ENCODE measurements at places on chromosomes 16 and 17.

DNA sequence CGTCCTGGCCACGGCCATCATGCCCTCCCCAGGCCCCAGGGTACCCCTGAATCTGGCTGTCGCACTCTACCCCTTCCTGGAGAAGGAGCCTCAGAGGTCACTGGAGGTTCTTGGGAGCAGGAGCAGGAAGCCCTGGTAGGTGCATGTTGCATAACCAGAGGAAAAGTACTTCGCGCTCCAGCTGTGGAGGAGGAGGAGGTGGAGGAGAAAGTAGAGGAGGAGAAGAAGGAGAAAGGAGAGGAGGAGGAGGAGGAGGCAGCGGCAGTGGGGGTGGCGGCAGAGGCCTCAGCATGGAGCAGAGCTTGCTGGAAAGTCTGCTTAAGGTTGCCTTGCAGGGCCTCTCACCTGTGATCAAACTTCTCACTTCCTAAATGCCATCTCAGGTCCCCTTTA lies 61.8 kb downstream of the BAIAP2 start:
- no peak for DNase-seq

- DNase-seq = no peak
Observed at GRCh38 chr17:61168506-61168905, 231.1 kb upstream of the TBX2 start.

DNA sequence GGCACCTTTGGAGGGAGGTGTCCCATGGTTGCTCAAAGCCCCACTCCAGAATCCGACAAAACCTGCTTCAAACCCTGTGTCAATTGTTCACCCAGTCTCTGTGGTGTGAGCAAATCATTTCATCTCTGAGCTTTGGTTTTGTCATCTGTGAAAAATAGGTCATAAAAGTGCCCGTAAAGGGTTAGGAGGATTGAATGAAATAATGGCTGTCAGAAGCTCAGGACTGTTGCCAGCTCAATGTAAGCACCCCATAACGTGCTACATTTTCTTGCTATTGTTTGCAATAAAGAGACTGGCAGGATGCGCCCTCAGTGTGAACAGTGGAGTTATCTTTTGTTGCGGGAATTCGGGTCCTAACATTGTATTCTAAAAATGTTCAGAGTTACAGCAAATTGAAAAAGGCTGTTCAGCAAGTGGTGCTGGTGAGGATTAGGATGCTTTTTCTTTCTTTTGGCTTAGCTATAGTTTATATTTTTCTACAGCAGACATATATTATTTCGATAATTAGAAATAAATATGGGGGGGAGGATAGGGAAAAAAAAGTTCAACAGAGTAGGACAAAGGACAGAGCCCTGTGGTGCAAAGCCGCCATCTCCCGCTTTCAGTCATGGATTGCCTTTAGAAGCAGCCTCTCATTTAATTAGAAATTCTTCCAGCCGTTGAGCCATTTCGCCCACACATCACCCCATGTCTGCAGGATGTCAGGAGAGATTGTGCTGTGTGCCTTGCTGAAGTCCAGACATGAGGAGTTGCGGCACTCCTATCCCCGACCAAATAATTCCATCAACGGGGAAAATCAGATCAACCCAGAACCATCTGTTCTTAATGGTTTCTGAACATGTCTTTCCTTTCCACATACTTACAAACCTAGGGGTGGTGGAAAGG lies 20.9 kb upstream of the PYY start:
- DNase-seq = no peak

- no peak for DNase-seq
Observed at GRCh38 chr16:85738923-85739715, 11.8 kb downstream of the C16orf74 start.

DNA sequence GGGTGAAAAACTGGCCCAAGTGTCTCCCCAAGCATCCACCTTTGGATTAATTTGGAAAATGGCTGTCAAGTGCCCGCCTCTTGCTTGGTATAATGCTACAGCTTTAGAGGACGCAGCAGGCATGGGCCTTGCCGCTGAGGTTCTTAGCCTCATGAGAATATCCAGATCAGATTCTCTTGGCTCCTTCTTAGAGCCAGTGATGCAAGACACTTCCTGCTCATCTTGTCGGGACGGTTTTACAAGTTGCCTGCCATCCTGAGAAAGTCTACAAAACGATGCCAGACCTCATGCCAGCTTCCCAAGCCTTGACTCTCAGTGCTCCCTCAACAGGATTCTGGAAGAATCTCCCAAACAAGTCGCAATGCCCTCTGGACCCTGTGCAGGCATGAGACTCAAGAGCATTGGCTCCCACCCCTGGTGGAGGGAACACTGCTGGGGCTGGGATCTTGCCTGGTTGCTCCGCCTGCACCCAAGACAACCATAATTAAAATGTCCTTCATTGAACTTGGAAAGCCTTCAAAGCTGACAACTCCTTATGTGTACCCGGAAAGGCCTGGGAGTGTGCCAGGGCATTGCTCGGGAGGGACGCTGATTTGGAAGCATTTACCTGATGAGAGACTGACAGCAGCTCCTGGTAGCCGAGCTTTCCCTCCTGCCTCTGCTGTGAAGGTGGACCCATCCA lies 25.8 kb upstream of the STH start:
- no peak for DNase-seq

DNA sequence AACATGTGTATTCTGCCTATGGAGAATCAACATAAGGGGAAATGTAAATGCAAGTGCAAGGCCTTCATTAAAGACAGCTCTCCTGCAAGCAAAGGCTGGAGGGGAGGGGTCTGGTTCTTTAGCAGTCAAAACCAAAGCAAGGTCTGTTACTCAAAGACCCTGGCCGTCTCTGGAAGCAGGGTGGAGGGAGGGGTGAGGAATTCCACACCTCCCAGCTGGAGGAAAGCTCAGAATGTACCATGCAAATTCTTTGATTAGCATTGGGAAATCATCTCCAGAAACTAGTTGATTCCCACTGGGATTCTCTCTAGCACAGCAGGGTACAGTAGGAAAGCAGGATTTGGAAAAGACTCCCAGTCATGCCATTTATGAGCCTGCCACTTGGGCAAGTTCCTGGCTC lies 77.3 kb upstream of the ASIC2 start:
- DNase-seq = no peak

DNA sequence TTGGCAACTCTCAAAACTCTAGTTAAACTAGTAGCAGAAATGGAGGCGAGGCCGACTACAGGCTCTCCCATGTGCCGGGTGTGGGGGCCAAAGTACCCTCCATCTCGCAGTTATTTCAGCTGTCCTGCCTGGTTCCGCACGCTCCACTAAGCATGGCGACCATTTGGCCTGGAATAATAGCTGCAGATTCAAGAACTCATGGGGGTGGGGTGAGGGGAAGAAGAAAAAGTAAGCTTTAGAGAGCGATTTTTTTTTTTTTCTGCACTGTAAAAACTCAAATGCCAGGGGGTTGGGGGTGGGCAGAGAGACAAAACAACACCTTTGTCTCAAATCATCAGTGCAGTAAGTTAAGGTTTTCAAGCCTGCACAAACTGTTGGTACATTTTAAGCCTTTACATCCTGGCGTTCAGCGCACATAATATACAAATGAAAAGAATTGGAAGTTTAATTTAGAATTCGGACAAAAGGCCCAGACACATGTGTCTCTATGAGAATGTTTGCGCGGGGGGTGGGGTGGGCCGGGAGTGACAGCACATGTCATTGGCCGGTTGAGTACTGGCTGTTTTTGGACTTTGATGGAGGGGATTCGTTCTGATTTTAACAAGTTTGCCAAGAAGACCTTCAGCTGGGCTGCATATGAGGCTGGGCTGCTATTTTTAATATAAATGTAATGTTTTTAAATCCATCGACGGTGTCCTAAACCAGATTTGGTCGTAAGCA lies 694.7 kb upstream of the SALL1 start:
- no peak for DNase-seq

DNA sequence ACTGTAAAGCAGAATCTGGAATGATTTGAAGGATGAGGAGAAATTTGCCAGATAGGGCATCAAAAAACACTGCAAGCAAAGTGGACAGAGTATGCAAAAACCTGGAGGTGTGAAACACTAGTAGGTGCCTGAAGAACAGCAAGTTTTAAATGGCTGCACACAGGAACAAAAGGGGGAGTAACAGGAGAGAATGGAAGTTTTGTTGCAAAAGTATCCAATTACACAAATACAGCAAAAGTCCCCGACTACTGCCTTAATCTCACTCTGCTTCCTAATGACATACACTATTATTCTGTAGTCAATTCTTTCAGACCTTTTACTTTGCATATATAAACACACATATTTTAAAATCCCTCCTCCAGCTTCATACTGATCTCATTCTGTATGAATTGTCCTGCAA lies 1.5 kb downstream of the HEATR6 start:
- DNase-seq = no peak

GRCh38 chr16:72979974-72980373 lies 68.0 kb downstream of the ZFHX3 start:
- DNase-seq = no peak

- DNase-seq = no peak
Observed at GRCh38 chr17:73824321-73824720, 180.1 kb upstream of the SDK2 start.

DNA sequence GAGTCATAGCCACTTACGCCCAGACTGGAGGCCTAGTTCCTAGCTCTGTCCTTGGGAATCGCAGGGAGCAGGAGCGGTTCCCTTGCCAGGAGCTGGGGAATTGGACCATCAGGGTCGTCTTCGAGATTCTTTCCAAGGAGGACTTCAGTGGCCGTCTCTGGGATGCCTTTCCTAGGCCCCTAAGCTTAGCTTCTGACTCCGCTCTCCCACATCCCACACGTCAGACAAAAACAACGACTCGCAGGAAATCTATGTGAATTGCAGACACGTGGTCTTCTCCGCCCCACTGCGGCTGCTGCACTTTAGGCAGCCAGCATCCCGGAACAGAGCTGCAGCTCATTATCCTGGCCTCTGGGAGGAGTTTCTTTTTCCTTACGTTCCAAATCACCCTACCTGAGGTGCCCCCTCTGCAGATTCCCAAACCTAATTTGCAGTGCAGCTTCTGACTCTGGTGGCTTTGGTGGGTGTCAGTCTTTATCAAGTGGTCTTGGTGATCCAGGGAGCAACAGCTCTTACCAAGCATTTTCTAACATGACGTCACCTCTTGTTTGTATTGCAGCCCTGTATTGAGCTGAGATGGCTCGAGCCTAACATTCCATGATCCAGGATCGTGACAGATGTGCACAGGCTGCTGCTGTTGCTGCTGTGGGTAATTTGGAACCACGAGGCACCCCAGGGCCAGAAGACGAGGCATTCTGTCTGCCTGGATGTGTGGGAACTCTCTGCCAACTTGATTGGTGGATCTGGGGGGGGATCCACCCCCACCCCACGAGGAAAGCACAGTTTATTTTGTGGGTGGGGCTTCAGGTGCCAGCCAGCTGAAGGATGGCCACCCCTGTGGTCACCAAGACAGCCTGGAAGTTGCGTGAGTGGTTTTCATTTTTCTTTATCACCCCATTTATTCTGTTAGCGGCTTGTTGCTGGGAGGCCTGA lies 1.1 kb downstream of the KATNB1 start:
- no peak for DNase-seq

- peak; percentile 55 for DNase-seq
Observed at GRCh38 chr16:16127469-16128116, 95.7 kb downstream of the ABCC6 start.

DNA sequence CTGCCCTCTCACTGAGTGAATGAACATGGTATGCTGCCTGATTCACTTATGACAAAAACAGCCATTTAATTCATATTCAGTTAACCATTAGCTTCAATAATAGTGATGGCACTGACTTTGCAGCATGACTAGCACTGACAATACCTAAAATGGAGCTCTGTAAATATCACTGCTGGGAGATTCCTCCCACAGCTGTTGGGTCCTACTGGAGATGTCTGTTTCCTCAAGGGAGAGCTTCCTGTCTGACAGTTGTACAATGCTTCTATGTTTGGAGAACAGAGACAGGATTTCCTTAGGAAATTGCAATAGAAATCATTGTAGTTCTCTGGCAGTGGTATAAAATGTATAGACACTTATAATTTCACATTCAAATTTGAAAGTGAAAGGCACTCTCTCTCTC lies 695.9 kb upstream of the CDH8 start:
- DNase-seq = no peak

- DNase-seq = no peak
Observed at GRCh38 chr16:86075839-86076440, 177.0 kb downstream of the IRF8 start.

- no peak for DNase-seq
Observed at GRCh38 chr17:77736199-77736585, 222.3 kb upstream of the TNRC6C start.

GRCh38 chr16:1812732-1813163 lies 13.9 kb downstream of the HAGH start:
- DNase-seq = no peak

- DNase-seq = no peak
Observed at GRCh38 chr17:8391711-8392110, 5.9 kb downstream of the RNF222 start.

DNA sequence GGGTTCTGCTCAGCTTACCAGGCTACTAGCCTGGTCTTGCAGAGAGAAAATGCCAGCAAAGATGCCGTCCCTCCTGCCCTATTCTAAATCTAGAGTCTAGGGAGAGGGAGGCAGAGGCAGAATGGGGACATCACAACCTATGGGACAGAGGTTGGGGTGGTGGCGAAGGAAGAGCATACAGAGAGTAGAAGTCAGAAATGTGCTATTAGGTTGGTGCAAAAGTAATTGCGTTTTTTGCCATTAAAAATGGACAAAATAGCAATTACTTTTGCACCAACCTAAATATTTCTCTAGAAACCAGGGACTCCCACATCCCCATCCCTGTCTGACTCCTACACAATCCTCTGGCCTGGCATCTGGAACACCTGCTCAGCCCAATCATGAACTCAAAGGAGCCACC lies 127.7 kb downstream of the GAS7 start:
- DNase-seq = no peak

- DNase-seq = no peak
Observed at GRCh38 chr16:66382966-66383299, 16.4 kb downstream of the CDH5 start.

- no peak for DNase-seq
Observed at GRCh38 chr16:525123-525519, 2.4 kb upstream of the CAPN15 start.

- DNase-seq = no peak
Observed at GRCh38 chr17:38654411-38655398, 20.1 kb downstream of the EPOP start.

GRCh38 chr17:37373530-37374159 lies 2.1 kb upstream of the C17orf78 start:
- peak; percentile 82 for DNase-seq

DNA sequence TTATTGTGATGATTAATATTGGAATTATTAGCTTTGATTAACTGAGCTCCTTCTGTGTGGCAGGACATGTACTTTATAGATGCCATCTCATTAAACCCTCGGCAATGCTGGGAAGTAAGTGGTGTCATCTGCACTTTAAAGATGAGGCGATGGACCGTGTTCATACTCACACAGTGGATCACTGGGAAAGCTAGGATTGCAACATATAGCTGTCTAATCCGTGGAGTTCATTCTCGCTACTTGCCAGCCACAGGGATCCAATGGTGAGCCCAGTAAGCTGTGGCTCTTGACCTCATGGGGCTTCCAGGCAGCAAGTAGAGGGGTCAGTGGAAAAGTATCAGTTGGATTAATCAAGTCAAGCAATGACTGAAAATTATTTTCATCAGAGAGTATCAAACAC lies 587.9 kb downstream of the CDH13 start:
- no peak for DNase-seq

All from iPS DF 6.9 (cell line).